ENCODE measurements at places on chromosomes 11 and 22.

DNA sequence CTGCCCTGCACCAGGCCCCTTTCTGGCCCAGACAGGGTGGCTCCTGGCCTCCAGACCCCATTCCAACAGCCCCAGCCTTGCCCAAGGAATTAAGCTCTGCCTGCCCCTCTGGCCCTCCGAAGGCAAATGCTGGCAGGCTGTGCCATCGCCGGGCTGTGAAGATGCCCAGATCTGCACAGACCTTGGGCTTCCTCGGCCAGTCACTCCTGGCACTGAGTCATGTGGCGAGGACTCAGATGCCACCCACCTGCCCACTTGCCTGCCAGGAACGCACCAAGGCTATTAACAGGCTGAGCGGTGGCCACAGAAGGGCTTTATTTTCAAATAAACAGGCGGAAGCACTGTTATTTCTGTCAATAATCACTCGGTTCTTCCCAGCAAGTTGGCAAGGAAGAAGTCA is 50.3 kb upstream of the TTLL12 start:
- no peak for DNase-seq

GRCh38 chr22:27596133-27596870 is 205.3 kb downstream of the MN1 start:
- no peak for DNase-seq

DNA sequence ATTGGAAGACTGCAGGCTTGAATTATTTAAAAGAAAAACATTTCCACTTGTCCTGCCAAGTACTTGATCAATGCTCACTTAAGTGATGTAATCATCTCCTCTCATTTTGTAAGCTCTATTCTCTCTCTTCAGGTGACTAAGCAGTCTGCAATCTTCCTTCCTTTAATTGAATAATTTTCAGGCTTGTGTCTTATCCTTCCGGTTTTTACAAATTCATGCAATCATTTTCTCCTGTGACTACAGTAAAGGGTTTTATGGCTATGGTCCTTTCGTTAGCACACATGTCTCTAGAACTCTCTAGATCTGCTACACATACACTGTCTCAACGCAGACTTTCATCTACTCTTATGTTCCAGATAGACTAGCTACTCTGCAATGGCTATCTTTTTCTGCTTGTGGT is 12.6 kb upstream of the UPB1 start:
- no peak for DNase-seq

GRCh38 chr11:8228231-8228630 is 35.4 kb downstream of the LMO1 start:
- DNase-seq = no peak

DNA sequence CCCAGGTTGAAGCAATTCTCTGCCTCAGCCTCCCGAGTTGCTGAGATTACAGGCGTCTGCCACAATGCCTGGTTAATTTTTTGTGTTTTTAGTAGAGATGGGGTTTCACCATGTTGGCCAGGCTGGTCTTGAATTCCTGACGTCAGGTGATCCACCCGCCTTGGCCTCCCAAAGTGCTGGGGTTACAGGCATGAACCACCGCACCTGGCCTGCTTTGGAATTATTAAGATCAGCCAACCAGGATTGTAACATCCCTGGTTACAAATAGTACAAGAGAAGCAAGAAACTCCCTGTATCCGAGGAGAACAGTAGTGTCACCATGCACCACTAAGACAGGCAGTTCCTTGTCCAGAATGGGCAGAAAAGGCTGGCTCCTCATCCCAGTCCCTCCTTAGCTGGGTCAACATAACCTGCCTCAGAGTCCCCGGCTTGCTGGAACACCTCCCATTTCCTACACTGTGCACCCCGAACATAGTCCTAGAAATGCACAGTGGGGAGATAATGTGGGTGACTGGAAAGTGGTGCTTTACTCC is 77.2 kb upstream of the INCENP start:
- no peak for DNase-seq

- DNase-seq = no peak
These were observed 2.7 kb upstream of the ANO3 start for GRCh38 chr11:26329206-26329605.

GRCh38 chr22:36198536-36198935 is 3.1 kb downstream of the APOL4 start:
- DNase-seq = no peak

DNA sequence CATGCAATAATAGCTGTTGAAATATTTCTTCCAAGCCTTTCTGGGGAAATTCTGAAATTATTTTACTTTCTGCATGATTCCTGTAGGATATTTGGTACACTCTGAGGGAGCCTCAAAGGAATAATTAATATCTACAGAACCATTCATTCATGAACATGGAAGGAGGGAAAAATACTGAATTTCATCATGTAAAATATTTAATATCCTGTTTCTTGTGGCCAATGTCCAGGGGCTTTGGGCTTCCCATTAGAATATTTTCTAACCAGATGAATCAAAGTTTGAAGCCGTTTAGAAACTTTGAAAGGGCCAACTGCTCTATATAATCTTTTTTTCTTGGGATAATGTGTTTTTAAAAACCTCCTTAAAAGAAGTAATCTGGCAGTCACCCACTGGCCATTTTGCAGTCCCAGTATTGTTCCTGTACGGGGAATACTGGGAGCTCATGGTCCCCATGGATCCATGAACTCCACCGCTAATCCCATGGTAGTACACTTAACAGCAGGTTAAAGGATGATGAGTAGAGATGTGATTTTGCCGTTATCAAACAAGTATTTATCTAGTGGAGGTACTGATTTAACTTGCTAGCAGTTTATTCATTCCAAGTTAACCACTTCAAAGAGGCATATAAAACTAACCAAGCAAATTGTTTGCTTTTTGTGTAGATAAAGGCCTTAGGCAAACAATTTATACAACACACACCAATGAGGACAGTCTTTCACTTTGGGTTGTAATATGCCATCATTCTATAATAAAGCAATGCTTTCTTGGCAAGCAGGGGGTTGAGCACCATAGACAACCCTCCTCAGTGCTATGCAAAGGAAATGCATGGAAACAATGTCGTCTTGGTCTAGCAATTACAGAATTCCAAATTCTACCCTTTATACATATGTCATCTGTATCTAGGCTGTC is 34.5 kb upstream of the BLID start:
- no peak for DNase-seq

DNA sequence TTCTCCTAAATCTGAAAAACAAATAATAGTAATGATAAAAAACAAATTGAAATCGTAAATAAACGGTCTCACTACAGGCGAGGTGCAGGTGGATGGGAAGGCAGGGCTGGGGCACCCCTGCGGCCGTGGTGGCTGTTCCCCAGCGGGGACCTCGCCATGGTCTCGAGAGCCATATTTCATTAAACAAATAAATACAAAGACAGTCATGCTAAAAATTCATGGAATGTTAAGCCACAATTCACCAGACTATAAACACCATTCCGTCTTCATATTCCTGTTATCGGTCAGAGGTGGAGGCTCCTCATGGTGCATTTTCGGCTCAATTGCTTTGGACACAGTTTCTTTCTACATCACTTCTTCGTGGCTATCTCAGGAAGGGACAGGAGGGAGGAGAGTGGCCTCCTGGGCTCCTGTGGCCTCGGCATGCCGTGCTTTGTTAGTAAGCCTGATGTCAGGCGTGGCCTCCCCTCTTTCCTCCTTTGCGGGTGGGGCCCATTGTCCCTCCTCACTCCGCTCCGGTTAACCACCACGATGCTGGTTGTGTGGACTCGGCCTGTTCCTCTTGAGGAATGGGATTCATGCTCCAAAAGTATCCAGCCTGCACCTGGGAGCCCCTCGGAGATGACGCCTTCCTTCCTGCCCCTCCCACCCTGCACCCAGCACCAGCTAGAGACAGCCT is 16.1 kb upstream of the BRSK2 start:
- no peak for DNase-seq

DNA sequence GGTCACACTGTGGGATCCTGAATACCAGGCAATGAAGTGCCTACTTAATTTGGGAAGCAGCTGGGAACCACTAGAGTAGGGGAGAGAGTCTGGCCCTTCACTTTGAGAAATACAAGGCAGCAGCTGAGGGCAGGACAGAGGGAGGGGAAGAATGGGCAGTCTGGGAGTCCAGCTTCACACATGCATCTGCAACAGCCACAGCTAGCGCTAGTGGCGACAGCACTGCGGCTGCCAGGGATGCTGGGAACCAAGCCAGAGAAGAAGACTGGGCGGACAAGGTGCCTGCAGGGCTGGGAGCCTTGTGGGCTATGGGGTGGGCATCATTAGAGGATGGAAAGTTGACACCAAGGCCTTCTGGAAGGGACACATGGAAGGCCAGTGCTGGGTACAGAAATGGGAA is 15.8 kb downstream of the SCUBE2 start:
- no peak for DNase-seq

GRCh38 chr11:70556884-70557741 is 158.8 kb downstream of the CTTN start:
- no peak for DNase-seq

DNA sequence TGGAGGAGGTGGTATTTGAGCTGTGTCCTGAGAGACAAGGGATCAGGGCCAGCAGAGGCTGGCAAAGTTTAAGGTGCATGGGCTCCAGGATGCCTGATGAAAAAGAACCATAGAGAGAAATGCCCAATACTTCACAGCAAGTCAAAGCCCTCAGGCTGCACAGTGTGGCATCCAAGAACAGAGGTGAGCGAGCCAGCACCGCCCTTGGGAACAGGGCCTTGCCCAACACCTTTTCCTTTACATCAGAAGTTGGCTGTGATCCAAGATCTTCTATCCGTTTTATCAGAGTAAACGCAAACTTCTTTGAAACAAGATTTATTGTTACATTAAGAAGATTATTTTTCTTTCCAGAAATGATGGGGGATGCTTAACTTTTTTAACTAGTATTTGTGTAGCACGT is 1.4 kb downstream of the B3GNT6 start:
- DNase-seq = no peak

DNA sequence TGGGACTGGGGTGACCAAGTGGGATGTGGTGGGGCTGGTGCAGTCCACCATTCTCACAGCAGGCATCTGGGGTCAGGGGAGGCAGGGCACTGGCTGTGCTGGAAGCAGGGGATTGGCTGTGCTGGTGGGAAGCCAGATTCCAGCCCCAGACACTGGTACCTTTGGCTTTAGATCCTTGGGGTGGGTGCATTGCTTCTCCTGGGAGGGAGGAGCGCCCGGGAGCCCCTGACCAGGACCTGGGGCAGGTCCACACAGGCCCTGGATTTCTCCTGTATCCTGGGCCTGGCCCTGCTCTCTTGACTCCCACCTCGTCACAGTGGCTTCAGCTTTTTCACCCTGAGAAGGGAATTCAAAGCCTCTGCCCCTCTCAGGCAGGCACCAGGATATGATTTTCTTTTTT is 38.5 kb downstream of the ST3GAL4 start:
- no peak for DNase-seq

- no peak for DNase-seq
These were observed 492.4 kb upstream of the CCDC90B start for GRCh38 chr11:83778596-83778995.

Measured in stimulated activated CD4-positive, alpha-beta T cell treated with anti-CD3 and anti-CD28 coated beads, Interleukin-15, amount 100 ng/mL, for 1 hour (primary cell).